ENCODE measurements at places on chromosomes 16 and 17. TPM values are rescaled to one million over a fixed set of nuclear protein-coding genes. Genes with fewer than 3 reads are reported as not detected.

GRCh38 chr17:79779084-79779529 is 1.2 kb downstream of the CBX2 start:
- no peak for DNase-seq

GRCh38 chr17:44130693-44131349 is 7.4 kb upstream of the HDAC5 start:
- DNase-seq: no peak

DNA sequence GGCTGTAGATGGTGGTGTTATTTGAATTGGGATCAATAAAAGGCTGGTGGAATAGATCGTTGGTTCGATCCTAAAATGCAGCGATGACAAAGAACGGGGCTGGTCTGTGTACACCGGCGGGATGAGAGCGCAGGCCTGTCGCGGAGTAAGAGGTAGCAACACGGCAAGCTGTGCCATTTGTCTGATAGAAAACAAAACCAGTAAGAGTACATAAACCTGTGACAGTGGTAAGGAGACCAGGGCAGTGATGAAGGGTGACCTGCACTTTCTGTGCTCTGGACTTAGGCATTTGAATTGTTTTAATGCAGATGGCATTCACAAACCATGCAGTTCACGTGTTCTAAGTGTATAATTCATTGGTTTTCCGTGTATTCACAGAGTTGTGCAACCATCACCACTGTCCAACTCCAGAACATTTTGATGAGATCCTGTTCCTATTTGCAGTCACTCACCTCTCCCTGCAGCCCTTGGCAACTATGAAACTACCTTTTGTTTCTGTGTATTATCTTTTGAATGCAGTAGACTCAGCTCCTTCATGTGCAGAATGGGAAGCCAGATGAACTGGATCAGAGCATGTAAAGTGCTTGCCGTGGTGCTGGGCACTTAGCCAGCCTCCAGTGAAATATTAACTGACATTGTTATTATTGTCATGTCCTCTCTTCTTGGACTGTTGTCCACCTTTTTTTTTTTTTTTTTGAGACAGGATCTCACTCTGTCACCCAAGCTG is 286.1 kb downstream of the SNX29 start:
- DNase-seq: no peak

GRCh38 chr16:85554114-85554888 is 58.8 kb upstream of the GSE1 start:
- DNase-seq: no peak

DNA sequence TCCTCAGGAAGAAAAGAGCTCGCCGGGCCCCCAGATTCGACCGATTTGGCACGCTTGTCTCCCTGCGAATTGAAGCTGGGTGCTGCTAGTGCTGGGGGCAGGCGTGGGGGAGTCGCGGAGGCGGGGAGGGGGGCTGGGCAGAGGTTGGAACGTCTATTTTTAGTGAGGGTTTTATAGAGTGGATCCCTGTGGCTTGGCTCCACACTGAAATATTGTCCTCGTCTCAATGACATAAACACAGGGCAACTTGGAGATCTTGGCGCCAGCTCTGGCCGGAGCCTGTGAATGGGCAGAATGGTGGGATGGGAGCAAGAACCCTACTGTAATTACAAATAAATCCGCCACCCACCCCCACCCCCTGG is 15.7 kb upstream of the NOG start:
- DNase-seq: no peak

DNA sequence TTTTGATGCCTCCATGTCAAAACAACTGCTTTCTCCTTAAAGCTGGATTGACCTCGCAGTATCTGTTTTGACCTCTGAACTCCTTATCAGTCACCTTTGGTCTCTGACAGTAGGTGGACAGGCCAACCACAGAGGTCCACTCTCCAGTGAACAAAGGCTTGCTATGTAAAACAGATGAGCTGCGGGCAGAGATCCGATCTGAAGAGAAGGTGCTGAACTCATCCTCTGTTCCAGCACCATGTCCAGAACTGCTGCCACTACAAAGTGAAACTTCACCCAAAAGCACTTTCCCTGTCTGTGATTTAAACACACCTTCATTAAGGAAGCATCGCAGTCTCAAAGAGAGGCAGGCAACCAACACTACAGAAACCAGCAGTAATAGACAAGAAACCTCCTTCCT is 117.3 kb upstream of the CORO6 start:
- DNase-seq: no peak

DNA sequence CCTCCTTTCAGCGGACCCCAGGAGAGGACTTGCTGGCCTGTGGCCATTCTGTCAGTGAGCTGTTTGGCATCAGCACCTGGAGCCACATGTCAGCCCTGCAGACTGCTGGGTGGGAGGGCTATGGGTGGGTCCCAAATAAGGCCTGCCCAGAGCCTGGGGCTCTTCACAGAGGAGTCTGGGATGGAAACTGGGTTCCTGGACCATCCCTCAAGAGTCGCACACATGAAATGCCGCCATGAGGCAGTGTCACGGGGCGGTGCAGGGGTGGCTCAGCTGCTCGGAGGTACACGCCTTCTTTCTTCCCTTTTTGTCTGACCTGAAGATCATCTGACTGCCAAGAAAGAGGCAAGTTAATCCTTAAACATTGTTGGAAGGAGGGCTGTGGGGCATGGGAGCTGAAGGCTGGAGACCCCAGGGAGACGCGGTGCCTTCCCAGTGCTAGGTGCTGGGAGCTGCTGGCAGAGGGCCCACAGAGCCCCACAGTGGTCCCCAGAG is 14.8 kb downstream of the MPRIP start:
- DNase-seq: no peak

GRCh38 chr16:86029131-86029741 is 130.3 kb downstream of the IRF8 start:
- DNase-seq: no peak

DNA sequence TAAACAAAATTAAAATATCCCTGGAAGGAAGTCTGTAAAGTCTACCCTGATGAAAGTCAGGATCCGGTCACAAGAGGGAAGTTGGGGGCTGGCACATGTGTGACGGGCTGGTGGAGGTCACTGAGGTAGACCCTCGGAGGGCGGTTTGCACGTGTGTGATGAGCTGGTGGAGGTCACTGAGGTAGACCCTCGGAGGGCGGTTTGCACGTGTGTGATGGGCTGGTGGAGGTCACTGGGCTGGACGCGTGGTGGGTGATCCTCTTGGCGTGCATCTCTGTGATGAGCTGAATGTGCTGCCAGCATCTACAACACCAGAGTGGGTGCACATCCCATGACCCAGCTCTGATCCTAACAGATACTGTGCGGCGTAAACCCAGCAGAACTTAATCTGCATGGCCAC is 43.7 kb upstream of the METRNL start:
- DNase-seq: no peak

DNA sequence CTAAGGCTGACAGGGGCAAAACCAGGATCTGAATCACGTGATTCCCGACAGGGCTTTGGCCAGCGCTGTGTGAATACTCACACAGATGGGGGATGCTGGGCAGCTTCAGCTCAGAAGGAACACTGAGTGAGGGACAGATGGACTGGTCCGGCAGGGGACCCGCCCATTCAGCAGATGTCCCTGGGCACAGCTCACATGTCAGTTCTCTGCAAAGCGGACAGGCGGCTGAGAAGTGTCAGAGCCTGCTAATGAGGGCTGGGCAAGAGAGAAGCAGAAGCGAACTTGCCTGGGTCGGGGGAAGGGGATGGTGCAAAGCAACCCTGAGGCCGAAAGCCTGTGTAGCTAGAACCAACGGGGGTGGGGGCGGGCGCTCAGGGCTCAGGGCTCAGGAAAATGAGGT is 11.9 kb upstream of the GLIS2 start:
- no peak for DNase-seq

GRCh38 chr16:88541831-88542616 is 28.2 kb upstream of the ZC3H18 start:
- DNase-seq: no peak

GRCh38 chr16:13808102-13808501 is 111.9 kb upstream of the ERCC4 start:
- DNase-seq: no peak

DNA sequence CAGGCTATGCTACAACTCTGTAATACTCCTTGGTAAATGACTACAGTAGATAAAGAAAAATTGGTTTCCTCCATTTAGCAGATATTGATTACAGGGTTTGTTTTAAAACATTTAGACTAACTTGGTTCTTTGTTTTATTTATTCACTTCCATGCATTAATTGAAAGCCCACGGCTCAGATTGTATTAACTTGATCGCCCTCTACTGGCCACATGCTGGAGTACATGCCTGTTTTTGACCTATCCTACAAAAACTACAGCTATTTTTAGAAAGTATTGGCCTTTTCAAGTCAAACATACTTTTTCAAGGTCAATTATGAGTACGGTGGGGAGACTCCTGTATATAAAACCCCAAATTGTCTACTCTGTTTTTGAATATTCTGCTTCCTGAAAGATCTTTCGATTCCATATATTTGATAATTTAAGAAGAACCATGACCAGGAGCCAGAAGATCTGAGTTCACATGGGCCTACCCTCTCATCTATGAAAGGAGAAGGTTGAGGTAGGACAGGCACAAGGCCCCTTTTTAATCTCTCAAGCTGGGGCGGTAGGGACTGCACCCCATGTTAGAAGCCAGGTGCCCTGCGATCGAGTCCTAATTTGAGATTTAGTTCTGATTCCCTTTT is 51.8 kb downstream of the CA10 start:
- peak; percentile 46 for DNase-seq

DNA sequence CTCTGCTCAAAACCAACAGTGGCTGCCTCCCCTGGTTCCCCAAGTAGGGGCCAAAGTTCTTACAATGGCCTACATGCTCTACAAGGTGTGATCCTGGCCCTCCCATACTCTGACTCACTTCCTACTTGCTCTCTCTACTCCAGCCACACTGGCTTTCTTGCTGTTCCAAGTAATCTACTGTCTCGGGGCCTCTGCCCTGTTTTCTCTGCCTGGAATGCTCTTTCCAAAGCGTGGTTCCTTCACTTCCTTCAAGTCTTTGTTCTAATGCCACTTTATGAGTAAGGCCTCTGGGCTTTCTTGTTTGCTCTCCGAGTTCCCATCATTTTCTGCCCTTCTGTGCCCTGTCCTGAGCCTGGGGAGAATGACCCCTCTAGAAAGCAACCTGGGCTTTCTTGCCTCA is 4.1 kb upstream of the CDH3 start:
- no peak for DNase-seq

- DNase-seq: no peak
Observed at GRCh38 chr16:49399594-49400364, 26.2 kb downstream of the C16orf78 start.

- peak; percentile 24 for DNase-seq
Observed at GRCh38 chr16:57645691-57646387, 17.4 kb downstream of the ADGRG1 start.

Gene TLCD3B
- total RNA-seq: 1.4 TPM

Gene OTOP2
- total RNA-seq: not detected

Gene CORO6
- total RNA-seq: 13.0 TPM

Gene ASGR1
- 23.9 TPM for total RNA-seq

Gene SLC6A4
- total RNA-seq: 1.0 TPM

Gene CCL15
- not detected for total RNA-seq

Gene TM4SF5
- total RNA-seq: not detected

Gene PROCA1
- 12.0 TPM for total RNA-seq
